ENCODE measurements at places on chromosomes 12 and 14.

DNA sequence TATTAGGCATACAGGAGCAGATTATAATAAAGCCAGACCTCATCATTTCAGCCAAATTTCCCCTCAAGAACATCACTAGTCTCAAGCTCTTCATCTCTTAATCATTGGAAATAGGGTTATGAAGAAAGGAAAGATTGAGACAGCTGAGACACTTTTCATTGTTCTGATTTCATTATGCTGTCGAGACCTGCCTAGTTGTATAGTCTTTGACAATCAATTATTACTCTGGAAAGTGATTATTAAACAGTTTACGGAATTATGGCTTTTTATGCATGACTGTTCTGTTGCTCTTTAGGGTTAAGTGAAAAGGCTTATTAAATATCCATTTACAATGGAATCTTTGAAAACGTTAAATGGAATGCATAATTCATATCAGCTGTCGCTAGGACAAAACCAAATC, 48.3 kb downstream of the TTC6 start:
- DNase-seq: no peak

GRCh38 chr14:92589213-92589852, 75.8 kb downstream of the RIN3 start:
- DNase-seq: no peak

GRCh38 chr12:109753959-109754358, 40.3 kb downstream of the FAM222A start:
- no peak for DNase-seq

DNA sequence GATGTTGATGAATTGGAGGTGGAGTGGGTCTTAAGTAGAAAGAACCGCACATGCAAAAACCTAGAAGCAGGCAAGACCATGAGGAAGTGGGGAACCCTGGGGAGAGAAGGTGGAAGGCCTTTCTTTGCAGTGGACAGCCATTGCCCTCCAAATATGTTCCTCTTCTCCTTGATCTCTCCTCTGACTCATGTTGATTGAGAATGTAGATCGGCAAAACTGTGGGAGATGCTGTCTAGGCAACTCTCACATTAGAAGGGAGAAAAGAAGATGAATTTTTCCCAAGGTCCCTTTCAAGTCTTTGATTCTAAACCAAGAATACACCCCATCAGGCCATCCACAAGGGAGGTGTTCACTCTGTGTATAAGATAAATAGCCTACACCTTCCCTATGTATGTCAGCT, 257.5 kb downstream of the MSRB3 start:
- no peak for DNase-seq

DNA sequence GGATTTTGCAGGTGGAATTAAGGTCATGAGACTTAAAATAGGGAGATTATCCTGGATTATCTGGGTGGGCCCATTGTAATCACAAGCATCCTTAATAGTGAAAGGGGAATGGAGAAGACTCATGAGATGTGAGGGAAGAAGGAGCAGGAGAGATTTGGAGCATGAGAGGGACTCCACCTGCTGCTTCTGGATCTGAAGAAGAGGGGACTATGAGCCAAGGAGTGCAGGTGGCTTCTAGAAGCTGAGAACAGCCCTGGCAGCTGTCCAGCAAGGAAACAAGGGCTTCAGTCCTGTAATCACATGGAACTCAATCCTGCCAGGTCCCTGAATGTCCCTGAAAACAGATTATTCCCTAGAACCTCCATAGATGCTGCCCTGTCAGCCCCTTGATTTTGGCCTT, 67.8 kb downstream of the PELI2 start:
- no peak for DNase-seq

DNA sequence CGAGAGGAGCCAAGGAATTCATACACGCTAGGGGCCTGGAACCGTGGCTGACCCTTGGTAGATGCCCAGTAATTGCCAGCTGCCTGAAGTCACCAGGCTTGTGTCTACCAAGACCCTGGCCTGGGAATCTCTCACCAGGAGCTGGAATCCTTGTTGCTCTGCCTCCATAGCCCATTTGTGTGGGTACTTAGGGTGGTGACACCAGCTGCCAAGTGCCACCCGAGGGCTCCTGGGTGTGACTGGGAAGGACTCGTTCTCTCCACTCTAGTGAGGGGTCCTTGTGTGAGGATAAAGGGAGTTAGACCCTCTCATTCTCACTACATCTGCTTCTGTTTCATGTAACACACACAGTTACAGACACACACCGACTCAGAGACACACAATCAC, 17.9 kb downstream of the SERPINA1 start:
- no peak for DNase-seq

GRCh38 chr12:125205386-125205785, 140.2 kb downstream of the AACS start:
- no peak for DNase-seq

DNA sequence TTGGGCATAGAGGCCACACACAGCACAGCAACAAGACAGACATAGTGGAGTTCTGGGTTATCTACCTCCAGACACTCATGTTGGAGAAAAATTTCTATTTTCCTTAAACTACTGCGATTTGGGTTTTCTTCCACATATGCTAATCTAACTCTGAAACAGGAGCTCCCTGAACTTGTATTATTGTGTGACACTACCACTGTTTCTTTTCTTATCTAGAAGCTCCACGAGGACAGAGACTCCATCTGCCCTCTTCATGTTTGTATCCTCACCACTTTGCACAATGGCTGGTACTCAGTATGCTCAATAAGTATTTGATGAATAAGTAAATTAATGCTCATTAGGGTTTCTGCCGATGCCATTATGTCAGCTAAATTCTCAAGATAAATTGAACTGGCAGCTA, 218.6 kb downstream of the PAX9 start:
- no peak for DNase-seq

DNA sequence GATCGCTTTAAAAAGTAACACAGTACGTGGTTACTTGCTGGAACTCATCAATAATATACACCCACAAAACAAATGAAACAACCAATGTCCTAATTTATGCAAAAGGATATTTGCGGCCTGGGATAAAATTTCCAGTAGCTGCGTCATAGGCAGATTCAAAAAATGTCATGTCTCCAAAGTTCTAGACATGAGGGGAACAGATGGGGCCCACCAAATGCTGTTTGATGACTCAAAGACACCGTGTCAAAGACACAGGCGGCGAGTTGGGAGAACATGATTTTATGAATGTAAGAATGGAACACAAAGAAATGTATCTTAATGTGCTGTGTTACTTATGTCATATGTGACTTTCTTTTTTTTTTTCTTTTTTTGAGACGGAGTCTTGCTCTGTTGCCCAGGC, 34.3 kb upstream of the NCOR2 start:
- no peak for DNase-seq

DNA sequence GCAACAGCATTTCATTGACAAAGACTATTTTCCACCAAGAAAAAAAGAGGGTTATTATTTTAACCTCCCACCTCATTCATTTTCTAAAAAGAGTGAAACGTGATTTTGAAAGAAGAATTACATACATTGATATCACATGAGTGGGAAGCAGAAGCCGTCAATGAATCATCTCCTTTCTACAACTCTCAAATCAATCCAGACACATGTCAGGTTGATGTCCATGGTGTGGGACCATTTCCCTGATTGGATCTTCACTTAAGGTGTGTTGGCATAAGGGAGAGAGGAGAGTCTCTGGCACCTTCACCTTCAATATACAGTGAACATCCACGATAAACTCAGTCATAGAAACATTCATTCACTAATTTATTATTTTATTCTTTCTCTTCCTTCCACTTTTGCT, 1095.1 kb downstream of the BCL11B start:
- DNase-seq: no peak

DNA sequence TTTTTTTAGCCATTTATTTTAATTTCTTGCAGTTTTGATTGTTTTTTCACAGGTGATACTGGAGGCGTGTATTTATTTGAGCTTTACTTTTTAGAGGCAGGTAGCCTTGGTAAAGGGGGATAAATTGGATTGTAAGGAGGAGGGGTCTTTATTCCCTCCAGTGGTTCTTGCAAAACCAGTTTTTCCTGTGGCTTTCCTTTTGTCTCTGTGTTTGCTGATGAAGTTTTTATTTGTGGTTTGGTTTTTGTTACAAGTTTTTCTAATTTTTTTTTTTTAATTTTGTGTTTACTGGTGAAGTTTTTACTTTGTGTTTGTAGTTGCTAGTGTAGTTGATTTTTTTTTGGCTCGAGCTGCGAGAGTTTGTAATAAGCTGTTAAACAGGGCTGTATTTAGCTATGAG, 278.5 kb downstream of the PRKD1 start:
- DNase-seq: no peak

DNA sequence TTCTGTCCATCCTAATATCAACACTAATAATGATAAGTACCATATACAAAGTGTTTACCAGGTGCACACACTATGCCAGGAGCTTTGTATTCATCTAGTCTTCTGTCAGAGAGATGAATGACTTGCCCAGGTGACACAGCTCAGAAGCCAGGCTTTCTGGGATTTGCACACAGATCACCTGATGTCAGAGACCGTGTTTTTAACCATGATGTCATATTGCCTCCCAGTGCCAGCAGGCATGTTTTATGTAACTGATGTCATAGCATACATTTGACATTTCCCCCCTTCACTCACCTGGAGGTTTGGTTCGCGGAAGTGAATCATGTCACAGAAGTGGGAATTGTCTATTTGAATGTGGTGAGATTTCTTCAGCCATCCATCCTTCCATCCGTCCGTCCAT, 5.7 kb downstream of the WSCD2 start:
- DNase-seq: no peak

DNA sequence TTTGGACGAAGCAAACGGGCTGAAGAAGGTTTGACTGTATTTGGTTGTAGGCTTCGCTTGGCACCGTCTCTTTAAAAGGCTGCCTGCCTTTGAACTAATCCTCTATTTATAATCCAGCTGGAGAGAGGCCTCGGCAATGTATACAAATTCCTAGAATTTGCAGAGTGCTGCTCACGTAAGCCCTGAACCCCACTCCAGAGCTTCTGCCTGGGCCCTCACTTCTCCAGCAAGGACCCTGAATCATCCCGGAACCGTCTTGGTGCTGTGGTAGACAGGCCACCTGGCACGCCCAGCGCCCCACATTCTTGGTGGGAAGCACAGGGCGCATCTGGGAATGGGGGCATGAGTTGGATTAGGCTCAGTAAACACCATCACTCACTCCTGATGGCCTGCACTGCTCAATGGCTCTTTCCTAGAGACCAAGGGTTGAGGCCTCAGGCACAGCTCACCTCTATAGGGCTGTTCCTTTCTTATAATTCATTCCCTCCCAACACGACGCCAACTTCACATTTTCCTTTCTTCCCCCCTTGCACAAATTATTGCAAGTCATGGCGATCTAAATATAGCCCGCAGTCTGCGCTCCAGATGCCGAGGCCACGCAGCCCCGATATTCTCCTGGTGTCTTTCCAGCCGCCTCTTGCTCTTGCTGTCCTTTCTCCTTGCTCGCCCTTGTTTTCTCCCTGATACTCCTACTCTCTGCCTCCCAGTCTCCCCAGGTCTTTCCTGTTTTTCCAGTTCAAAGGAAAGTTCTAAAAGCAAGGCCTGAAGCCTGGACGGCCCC, 141.0 kb downstream of the ZFP36L1 start:
- DNase-seq: no peak

DNA sequence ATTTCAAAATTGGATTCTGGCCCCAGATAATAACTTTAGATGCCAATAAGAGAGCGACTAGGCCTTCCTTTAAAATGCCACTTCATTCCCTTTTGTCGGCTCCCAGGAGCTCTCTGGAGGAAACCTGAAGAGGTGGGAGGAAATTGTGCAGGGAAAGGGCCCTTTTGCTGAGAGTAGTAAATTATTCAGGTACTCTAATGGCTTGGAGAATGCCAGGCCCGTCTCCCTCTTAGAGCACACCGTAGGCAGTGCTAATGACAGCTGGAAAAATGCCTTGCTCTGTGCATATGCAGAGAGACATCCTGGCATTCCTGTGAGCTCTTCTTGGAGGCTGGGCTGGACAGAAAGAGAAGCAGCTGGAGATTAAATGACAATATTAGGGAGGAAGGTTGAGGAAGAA, 115.0 kb upstream of the RPH3A start:
- no peak for DNase-seq

- DNase-seq: no peak
Observed at GRCh38 chr14:32296366-32296765, 32.7 kb upstream of the AKAP6 start.

DNA sequence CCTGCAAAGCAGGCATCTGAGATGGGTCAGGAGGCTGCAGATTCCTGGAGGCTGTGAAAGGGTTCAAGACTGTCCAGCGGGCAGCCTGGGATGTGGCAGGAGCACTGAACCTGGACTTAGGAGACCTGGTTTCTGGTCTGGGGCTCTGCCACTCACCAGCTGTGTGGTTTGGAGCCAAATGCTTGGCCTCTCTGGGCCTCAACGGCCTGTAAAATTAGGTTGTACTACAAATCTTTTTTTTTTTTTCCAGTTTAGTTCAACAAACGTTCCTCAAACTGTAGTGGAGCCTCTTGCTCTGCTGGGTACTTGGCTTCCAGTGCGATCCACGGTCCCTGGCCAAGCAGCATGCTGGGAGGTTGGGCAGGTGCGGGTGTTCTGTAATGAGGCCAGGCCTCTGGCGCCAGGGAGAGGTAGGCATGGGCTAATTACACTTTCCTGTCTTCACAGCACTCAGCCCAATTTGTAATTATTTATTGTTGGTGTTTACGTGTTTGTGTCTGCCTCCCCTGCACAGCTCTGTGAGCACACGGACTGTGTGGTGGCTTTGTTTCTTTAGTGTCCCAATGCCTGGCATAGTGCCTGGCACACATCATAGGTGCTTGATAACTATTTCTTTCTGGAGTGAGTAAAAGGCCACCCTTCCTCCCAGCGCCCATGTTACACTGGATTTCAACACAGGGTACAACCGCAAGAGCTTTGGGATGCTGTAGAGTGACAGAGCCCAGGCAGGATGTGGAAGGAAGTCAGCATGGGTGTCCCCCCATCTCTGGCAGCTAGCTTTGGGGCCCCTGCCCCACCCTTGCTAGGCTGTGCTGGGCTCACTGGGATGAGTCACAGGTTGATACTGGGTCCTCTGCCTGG, 5.8 kb upstream of the KRT80 start:
- DNase-seq: no peak

DNA sequence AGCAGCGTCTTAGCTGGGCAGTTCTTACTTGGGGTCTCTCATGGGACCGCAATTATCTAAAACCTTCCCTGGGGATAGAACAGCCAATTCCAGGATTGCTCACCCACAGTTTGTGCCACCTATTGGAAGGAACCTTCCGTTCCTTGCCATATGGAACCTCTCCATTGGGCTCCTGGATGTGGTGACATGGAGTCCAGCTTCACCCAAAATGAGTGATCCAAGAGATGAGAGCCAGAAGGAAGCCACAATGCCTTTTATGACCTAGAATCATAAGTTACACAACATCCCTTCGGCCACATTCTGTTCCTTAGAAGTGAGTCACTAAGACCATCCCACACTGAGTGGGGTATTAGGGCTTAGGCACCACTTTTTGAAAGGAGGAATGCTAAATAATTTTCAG, 164.4 kb downstream of the FBXL14 start:
- DNase-seq: peak; percentile 87

DNA sequence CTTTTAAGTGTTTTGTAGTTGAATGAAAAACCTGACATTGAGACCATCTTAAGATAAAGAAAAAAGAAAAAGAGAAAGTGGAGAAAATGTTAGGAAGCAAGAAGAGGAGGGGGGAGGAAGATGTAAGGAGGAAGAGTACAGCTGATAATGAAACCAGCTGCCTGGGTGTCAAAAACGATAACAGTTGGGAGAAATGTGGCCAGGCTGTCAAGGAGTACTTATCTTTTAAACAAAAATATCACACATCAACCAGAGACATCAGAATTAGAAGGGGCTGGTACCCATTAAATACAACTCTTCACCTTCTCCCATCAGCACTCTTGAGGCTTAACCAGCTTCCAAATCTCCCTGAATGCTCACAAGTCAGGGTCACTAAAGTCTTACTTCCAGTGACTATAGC, 4.5 kb downstream of the SLC11A2 start:
- no peak for DNase-seq
